ENCODE measurements at places on chromosomes 16 and 17.

DNA sequence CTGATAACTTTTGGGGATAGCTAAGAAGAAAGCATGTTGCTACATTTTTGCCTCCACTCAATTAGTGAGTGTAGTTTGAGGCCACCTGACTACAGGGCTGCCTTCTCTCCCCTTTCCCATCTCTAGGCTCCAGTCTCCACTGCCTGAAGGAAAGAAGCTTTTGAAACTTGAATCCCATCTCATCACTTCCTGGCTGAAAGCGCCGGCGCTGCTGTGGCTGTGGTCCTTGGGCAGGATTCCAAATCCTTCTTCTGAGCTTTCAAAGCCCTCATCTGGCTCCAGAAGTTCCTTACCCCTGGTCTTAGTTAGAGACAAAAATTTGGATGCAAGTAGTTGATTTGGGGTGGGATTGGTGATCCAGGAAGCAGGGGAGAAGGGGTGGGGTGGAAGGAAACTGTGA is 119.4 kb downstream of the FOXL1 start:
- no peak for DNase-seq

DNA sequence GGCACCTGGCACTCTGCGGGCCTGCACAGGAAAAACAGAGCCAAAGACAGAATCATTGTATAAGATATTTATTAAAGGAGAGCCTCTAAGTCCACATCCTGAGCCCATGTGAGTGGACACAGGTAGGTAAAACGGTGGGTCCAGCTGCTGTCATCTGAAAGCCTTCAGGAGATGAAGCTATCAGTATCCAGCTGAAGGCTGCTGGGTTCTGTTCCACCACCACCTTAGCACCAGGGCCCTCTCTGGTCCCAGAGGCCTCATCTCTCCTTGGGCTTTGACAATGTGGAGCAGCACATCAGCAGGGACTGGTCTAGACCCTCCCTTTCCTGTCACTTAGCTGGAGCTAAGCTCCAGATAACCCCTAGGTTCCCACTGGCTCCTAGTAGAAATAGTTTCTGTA is 7.3 kb downstream of the TMEM106A start:
- no peak for DNase-seq

DNA sequence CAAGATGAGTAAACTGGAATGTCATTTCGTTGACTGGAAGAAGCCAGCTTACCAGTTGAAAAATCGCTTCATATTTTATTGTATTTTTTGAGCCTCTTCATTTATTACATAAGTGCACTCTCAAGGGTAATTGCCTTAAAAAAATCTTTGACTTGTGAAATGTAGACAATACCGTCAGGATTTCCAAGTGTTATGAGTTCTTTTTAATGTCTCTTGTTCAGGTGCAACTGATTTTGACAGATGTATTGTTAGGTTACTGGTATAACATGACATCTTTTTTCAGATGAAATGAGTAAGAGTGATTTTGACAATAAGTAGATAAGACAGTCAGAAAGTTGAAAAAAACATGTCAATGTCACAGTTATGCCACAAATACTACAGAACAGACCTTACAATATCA is 169.1 kb downstream of the CNTNAP4 start:
- no peak for DNase-seq

GRCh38 chr16:47567321-47567720 is 106.2 kb downstream of the PHKB start:
- DNase-seq, result no peak

GRCh38 chr17:67689534-67690177 is 28.1 kb upstream of the NOL11 start:
- DNase-seq, result peak; percentile 57

GRCh38 chr16:89588413-89589109 is 13.0 kb downstream of the CPNE7 start:
- no peak for DNase-seq

- no peak for DNase-seq
These were observed 93.3 kb upstream of the CLEC3A start for GRCh38 chr16:77929004-77929403.

GRCh38 chr17:40087903-40088718 is 12.3 kb downstream of the NR1D1 start:
- no peak for DNase-seq

GRCh38 chr16:49407873-49408550 is 34.4 kb downstream of the C16orf78 start:
- DNase-seq, result peak; percentile 26

- DNase-seq, result peak; percentile 97
These were observed 132.7 kb downstream of the CCDC182 start for GRCh38 chr17:57612202-57613071.

DNA sequence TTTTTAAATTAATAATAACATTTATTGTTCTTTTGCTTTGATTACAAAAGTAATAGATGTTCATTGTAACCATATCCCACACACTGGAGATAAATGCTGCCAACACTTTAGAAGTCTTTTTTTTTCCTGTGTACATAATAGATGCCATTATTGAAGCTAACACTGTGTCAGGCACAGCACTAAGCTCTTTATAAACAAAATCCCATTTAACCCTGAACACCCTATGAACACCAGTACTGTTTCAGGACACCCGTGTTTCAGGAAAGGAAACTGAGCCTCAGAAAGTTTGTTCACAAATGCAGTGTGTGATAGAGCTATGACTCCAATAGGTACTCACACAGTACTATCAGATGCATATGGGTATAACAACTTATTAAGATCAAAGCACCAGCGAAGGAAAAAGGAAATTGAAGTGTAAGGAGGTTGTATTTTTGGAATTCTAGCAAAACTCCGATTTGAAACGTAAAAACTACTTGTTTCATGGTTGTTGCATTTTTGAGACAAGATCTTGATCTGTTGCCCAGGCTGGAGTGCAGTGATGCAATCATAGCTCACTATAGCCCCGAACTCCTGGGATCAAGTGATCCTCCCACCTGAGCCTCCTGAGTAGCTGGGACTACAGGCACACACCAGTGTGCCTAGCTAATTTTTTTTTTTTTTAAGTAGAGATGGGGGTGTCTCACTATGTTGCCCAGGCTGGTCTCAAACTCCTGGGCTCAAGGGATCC is 2.0 kb upstream of the KIFC3 start:
- DNase-seq, result no peak

- DNase-seq, result no peak
These were observed 13.8 kb downstream of the PGS1 start for GRCh38 chr17:78392295-78392694.

DNA sequence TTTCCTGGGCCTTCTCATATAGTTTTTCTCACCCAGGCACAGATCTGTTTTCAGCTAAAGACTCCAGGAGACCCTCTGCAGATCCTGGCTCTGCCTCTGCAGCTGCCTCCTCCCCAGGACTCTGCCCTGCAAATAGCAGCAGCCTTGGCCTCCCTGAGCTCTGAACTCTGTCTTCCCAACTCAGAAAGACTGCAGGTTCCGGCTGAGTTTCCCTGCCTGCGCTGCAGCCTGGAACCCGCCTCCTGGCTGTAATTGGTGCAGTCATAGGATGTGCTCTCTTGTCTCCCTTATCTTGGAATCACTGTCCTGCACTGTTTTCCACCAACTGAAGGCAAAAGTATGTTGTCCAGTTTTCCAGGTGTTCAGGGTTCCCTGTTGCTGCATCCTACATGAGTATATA is 14.3 kb upstream of the DNASE1 start:
- DNase-seq, result no peak

- DNase-seq, result peak; percentile 72
These were observed 134.2 kb downstream of the ABCA8 start for GRCh38 chr17:68820825-68821481.
